ENCODE measurements at places on chromosomes 4 and X. TPM values are rescaled to one million over a fixed set of nuclear protein-coding genes. Genes with fewer than 3 reads are reported as not detected.

The PF4V1 gene
- not detected for total RNA-seq

The GAK gene
- 46.2 TPM for total RNA-seq

The CRLF2 gene
- under 0.01 TPM for total RNA-seq

The DCAF4L1 gene
- total RNA-seq = under 0.01 TPM

The TEX11 gene
- total RNA-seq = under 0.01 TPM

The GPRASP1 gene
- 30.0 TPM for total RNA-seq

The ETNPPL gene
- 0.98 TPM for total RNA-seq

The CFAP47 gene
- total RNA-seq = 3.2 TPM

The ETDA gene
- total RNA-seq = not detected

The RRH gene
- 0.25 TPM for total RNA-seq

The GPR143 gene
- 0.98 TPM for total RNA-seq

The OTUD6A gene
- total RNA-seq = not detected
